Glutamatergic neuron (in vitro differentiated cells): ENCODE measurements at places on chromosomes 12 and 14. TPM values are rescaled to one million over a fixed set of nuclear protein-coding genes. Genes with fewer than 3 reads are reported as not detected.
A peak's percentile ranks its signal among the peaks of the same experiment; 100 is the strongest.

- peak overlapping the region; percentile 4 for H3K4me3 ChIP-seq
- DNase-seq: no peak
- no peaks in the 10 kb centered on the region for H3K36me3 ChIP-seq
- peaks cover 34% of the 10 kb centered on the region for H3K4me1 ChIP-seq
Observed at GRCh38 chr12:124088217-124088907, 115.3 kb downstream of the ZNF664 start.

GSC gene
- not detected for total RNA-seq

TSHR gene
- total RNA-seq: 0.74 TPM

DNA sequence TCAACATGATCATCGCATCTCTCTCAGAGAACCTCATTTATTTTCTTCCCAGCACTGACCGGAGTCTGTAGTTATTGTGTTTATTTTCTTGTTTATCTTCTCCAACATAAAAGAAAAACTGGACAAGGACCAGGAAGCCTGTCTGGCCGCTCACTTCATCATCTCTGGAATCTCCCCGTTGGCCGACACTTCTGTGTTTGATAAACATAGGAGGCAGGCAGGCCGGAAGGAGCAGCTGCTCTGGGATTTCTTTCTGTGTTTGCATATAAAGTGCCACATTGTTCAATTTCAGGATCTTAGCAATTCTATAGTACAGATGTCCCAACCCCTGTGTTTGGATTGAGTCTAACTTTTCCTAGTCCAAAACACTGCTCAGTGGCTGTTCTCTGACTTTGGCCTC lies 53.3 kb downstream of the ACACB start:
- no peaks in the 10 kb centered on the region for H3K27me3 ChIP-seq
- no peak overlapping the region for H3K27ac ChIP-seq
- no peaks in the 10 kb centered on the region for H3K4me1 ChIP-seq

DNA sequence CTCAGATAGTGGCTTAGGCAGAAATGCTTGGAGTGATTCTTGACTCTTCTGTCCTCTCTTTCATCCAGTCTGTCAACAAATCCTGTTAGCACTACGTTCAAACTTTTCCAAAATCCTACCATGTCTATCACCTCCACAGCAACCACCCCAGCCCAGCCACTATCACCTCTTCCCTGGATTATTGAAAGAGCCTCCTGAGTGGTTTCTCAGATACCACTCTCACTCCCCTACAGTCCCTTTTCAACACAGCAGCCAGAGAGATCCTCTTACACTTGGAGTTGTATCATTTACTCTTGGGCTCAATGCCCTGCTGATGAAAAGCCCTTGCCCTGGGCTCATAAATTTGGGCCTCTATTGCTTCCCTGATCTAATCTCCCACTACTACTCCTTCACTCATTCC lies 218.9 kb downstream of the EXOC5 start:
- no peak for DNase-seq
- no peaks in the 10 kb centered on the region for H3K36me3 ChIP-seq
- H3K4me1 ChIP-seq: peaks cover 5% of the 10 kb centered on the region
- no peak overlapping the region for H3K27ac ChIP-seq
- peaks cover 4% of the 10 kb centered on the region for H3K27me3 ChIP-seq
- no peak overlapping the region for H3K4me3 ChIP-seq

ARF3 gene
- 162 TPM for total RNA-seq

DNA sequence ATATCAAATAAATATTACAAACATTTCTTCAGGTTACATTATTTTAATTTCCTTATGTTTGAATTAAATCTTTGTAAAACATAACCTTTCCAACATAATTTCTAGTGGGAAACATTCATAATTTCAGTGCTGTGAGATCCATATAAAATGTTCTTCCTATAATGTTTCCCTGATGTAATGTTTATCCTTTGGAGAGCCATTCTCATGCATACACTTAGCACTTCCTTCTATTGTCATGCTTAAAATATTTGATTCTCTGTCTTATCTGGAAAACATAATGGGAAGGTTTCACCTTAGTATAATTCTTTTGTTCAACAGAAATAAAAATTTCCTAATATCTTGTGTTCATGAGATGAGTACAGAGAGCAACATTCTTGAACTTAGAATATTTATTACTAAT lies 472.5 kb downstream of the ADAMTS20 start:
- peaks cover 4% of the 10 kb centered on the region for H3K36me3 ChIP-seq
- H3K27ac ChIP-seq: no peak overlapping the region
- no peaks in the 10 kb centered on the region for H3K4me1 ChIP-seq
- no peak overlapping the region for H3K4me3 ChIP-seq
- no peak for DNase-seq

DNA sequence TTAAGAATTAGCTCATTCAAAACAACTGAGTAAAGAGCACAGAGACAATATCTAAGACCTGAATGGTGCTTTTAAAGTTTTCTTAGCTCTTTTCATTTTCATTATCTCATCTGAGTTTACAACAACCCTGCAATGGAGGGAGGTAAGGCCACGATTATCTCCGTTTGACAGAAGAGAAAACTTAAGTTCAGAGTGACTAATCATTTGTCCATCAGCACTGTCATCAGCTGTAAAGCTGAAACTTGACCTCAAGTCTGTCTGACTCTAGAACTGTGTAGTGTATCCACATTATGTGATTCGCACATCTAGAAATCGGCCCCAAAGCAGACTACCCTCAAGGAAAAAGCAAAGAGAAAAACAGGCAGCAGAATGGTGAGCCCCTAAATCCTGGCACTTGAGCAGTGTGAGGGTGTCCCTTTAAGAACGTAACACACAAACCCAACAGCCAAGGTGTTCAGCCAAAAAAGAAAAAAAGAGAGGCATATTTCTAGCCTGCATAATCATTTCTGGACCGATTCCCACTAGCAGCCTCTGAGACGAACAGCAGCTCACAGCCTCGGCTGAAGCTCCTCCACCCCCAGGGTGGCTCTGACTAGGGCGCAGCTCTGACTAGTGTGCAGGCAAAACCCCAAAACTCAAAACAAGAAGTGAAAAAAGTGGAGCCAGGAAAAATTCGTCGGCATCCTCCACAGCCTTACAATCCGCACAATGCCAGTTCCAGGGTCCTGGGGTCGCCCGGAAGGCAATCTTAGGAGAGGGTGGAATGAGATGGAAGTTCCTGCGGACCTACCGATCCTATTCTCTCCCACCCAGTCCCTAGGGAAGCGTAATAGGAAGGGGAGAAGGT lies 1.6 kb downstream of the STXBP6 start:
- peaks cover 6% of the 10 kb centered on the region for H3K4me1 ChIP-seq
- no peak for DNase-seq
- H3K27ac ChIP-seq: no peak overlapping the region

CCDC197 gene
- not detected for total RNA-seq

DNA sequence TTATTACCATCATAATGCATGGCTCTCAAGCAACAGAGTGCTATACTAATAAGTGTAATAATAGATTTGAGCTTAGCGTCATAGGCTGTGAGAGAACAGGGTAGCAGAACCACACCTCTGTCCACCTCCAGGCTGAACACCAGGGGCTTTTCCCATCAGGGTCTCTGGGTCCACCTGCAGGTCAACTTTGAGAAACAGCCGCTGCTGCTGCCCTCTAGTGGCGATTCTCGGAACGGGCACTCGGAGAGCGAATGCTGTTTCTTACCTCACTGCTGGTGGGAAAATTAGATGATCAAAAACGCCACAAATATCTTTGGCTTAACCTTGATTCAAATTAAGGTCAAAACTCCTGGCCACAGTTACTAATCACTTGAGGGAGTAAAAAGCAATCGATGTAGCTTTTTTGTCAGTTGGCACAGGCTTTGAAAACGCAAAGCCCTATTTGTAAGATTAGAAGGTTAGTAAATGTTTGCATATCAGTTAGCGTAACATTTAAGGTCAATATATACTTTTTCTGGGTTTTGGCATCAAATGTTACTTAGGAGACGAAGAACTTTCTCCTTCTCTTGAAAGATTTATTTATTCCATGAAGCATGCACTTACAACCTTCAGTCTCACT lies 127.9 kb upstream of the TMEM132D start:
- H3K27ac ChIP-seq: no peak overlapping the region
- H3K4me3 ChIP-seq: no peak overlapping the region
- H3K36me3 ChIP-seq: peaks cover 3% of the 10 kb centered on the region
- DNase-seq: peak; percentile 86

BCL11B gene
- total RNA-seq: 2.6 TPM

GRCh38 chr12:47808574-47809365 lies 10.9 kb downstream of the HDAC7 start:
- no peaks in the 10 kb centered on the region for H3K36me3 ChIP-seq
- H3K27me3 ChIP-seq: peaks cover 9% of the 10 kb centered on the region
- no peak for DNase-seq
- peak overlapping the region; percentile 93 for H3K27ac ChIP-seq
- H3K4me1 ChIP-seq: peaks cover 46% of the 10 kb centered on the region
- peak overlapping the region; percentile 60 for H3K4me3 ChIP-seq

DNA sequence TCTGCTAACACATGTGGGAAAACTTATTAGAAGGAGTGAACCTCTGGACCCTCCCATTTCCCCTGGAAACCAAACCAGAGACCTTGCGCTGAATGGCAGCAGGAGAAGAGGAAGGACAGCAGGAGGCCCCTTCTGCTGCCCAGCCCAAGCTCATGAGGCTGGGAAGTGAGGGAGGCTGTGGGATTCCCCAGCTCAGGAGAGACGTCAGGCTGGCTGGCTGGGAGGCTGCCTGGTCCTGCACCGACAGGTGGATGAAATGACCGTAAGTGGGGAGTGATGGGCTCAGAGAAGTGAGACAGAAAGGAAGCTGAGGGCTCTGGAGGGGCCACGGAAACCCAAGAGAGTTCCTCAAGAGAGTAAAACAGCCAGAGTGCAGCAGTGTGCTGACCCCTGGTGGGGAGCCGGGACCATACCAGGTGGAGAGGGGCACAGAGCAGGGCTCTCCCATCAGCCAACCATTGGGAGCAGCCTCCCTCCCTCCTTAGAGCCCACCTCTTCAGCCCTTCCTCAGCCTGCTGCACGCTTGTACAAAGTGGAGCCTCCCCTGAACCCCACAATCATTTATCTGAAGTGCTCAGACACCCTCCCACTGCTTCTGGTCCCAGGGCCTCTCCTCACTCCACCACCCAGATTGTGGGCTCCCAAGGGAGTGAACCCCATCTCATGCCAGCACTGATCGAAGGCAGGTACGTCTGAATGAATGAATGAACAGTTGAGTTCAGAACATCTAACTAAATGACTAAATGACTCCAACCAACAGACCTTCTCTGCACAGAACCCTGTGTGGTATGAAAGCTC lies 14.0 kb downstream of the TAMALIN start:
- DNase-seq: peak; percentile 79
- H3K4me3 ChIP-seq: peak overlapping the region; percentile 52
- H3K4me1 ChIP-seq: peaks cover 24% of the 10 kb centered on the region
- peaks cover 4% of the 10 kb centered on the region for H3K36me3 ChIP-seq

DNA sequence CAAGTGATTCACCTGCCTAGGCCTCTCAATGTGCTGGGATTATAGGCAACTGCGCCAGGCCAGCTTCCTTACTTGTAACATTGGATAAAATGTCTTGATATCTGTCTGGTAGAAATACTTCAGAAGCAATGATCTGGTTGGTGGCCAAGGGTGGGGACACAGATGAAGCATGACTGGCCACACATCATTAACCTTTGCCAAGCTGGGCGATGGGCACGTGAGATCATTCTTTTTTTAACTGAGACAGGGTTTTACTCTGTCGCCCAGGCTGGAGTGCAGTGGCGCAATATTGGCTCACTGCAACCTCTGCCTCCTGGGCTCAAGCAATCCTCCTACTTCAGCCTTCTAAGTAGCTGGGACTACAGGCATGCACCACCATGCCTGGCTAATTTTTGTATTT lies 31.1 kb downstream of the PLEKHH1 start:
- H3K36me3 ChIP-seq: no peaks in the 10 kb centered on the region
- H3K27me3 ChIP-seq: no peaks in the 10 kb centered on the region
- H3K27ac ChIP-seq: no peak overlapping the region
- H3K4me3 ChIP-seq: no peak overlapping the region
- H3K4me1 ChIP-seq: no peaks in the 10 kb centered on the region
- DNase-seq: no peak

KRT81 gene
- not detected for total RNA-seq

PLEKHD1 gene
- 1.3 TPM for total RNA-seq

GRCh38 chr12:130911933-130912332 lies 40.1 kb downstream of the RAN start:
- no peaks in the 10 kb centered on the region for H3K27me3 ChIP-seq
- H3K36me3 ChIP-seq: peaks cover 15% of the 10 kb centered on the region
- no peak for DNase-seq
- H3K4me3 ChIP-seq: no peak overlapping the region

GRCh38 chr14:100535287-100536120 lies 51.7 kb downstream of the BEGAIN start:
- DNase-seq: peak; percentile 9
- peaks cover 3% of the 10 kb centered on the region for H3K4me1 ChIP-seq
- peaks cover 7% of the 10 kb centered on the region for H3K27me3 ChIP-seq

GRCh38 chr14:91323671-91324605 lies 79.4 kb upstream of the GPR68 start:
- no peaks in the 10 kb centered on the region for H3K36me3 ChIP-seq
- H3K27me3 ChIP-seq: peaks cover 7% of the 10 kb centered on the region
- H3K27ac ChIP-seq: peak overlapping the region; percentile 71

KRT2 gene
- total RNA-seq: not detected

DNA sequence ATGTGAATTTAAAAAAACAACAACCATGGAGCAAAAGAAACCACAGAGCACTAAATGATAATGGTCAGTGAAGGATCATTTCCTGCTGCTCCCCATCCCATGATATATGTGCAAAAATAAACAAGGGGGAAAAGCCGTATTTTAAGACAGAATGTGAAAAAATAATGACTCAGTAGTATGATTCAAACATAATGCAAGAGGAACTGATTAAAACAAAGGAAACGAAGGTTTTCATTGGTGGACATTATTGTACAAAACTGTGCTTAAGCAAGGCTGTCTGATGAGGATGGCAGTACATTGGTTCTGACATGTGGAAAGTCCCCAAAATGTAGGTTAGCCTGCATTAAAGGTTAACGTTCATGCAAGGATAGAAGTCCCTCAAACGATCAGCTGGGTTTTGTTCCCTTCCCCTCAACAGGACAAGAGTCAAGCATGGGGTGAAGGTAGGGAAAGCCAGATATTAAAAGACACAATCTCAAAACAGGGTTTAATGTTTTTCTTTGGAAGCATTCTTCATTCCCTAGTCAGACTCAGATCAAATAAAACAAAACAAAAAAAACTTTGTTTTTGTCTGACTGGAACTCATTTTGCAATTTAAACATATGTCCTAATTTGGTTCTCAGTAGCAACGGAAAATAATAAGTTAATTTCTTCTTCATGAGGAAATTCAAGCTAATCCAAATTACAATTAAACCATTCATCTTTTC lies 26.3 kb upstream of the PTGDR start:
- H3K4me3 ChIP-seq: no peak overlapping the region
- no peaks in the 10 kb centered on the region for H3K36me3 ChIP-seq
- DNase-seq: no peak
- no peaks in the 10 kb centered on the region for H3K27me3 ChIP-seq
- no peak overlapping the region for H3K27ac ChIP-seq
- no peaks in the 10 kb centered on the region for H3K4me1 ChIP-seq

PLEKHH1 gene
- total RNA-seq: 32.4 TPM

CCDC177 gene
- 7.8 TPM for total RNA-seq
